ENCODE measurements at places on chromosomes 7 and 10.

- DNase-seq, result no peak
- H3K27me3 ChIP-seq, result peaks cover 42% of the 10 kb centered on the region
- H3K27ac ChIP-seq, result no peak overlapping the region
- peak overlapping the region; percentile 30 for H3K4me3 ChIP-seq
- H3K36me3 ChIP-seq, result no peaks in the 10 kb centered on the region
Observed at GRCh38 chr7:127536741-127537140, 48.7 kb downstream of the GCC1 start.

GRCh38 chr10:102519246-102519825 is 15.6 kb downstream of the SUFU start:
- no peak overlapping the region for H3K27ac ChIP-seq
- peaks cover 20% of the 10 kb centered on the region for H3K36me3 ChIP-seq
- no peak for DNase-seq
- H3K4me3 ChIP-seq, result no peak overlapping the region
- peaks cover 6% of the 10 kb centered on the region for H3K4me1 ChIP-seq

DNA sequence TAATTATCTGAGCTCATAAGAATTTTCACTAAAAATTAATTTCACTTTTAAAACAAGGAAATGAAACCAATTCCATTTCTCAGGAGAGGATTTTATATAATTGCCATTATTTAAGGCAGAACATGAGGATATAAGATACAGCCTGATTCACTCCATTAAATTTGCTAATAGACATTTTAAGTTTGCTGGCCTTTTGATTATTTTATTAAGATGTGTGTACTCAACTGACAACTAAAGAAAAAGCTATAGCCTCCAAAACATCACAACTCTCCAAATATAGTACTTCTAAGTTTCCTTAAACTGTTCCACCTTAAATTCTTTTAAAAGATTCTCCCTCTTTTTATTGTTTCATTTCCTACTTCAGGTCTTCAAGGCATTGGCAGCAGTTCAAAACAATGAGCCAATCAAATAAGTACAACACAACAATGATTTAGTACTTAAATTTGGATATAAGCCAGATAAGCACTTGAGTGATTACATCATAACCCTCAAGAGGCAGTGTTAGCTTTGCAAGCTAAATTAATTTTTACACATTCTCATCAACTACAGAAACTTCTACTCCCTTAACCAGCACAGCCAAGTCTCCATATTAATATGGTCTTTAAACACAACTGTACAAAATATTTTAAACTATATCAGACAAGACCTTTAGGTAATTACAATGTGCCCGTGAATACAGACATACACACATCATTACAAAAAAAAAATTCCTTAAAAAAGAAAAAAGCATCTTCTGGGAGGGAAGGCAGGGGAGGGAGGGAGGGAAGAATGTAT is 121.8 kb downstream of the KMT2C start:
- H3K4me3 ChIP-seq, result peak overlapping the region; percentile 37
- no peaks in the 10 kb centered on the region for H3K27me3 ChIP-seq

- no peaks in the 10 kb centered on the region for H3K4me1 ChIP-seq
- H3K36me3 ChIP-seq, result no peaks in the 10 kb centered on the region
- no peak overlapping the region for H3K4me3 ChIP-seq
- DNase-seq, result no peak
- H3K27ac ChIP-seq, result no peak overlapping the region
- no peaks in the 10 kb centered on the region for H3K27me3 ChIP-seq
Observed at GRCh38 chr7:155799514-155799913, 12.7 kb downstream of the SHH start.

- H3K27me3 ChIP-seq, result peaks cover 15% of the 10 kb centered on the region
- no peak overlapping the region for H3K4me3 ChIP-seq
- H3K36me3 ChIP-seq, result no peaks in the 10 kb centered on the region
- H3K27ac ChIP-seq, result no peak overlapping the region
- H3K4me1 ChIP-seq, result no peaks in the 10 kb centered on the region
Observed at GRCh38 chr10:103564116-103564501, 70.6 kb downstream of the NEURL1 start.

DNA sequence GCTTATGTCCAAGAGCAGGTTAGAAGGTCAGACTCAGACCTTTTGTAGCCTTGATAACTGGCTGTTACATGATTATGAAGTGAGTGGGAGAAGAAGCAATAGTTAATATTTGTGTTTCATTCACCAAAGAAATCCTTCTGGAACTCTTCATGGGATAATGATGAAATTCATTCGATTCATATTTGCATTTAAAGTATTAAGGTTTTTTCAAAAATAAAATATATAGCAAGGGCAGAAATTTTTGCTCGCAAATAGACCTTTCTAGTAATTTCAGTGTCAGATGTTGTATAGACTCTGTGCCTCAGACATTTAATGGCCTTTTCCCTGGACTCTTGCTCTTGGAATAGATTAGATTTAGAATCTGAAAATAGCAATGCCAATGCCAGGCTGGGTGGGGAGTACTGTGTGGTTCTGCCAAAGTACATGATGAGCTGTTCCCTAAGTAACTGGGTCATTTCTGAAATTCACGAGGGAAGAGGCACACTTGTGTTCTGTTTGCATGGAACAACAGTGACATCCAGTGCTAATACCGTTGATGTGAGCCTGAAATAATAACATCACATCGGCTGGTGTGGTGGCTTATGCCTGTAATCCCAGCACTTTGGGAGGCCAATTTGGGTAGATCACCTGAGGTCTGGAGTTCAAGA is 119.2 kb downstream of the MBL2 start:
- no peaks in the 10 kb centered on the region for H3K27me3 ChIP-seq
- H3K4me3 ChIP-seq, result no peak overlapping the region
- H3K4me1 ChIP-seq, result peaks cover 10% of the 10 kb centered on the region
- no peak overlapping the region for H3K27ac ChIP-seq
- no peak for DNase-seq

DNA sequence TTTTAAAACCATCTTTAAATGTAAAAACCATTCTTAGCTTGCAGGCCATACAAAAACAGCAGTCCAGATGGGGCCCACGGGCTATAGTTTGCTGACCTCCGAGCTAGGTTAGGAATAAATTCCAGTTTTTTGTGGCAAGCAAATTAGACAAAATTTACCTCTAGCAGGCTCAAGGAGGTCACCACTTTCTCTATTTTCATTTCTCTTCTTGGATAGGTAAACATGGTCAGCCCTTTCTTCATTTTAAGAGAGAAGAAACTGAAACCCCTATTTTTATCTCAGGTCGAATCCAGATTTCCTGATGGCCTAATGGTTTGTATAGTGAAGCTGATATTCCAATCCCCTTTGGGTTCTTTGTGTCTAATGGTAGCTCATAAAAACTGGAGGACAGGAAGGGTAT is 10.7 kb downstream of the IKZF5 start:
- no peak overlapping the region for H3K4me3 ChIP-seq

- peaks cover 73% of the 10 kb centered on the region for H3K27me3 ChIP-seq
- no peaks in the 10 kb centered on the region for H3K4me1 ChIP-seq
- H3K4me3 ChIP-seq, result no peak overlapping the region
- H3K27ac ChIP-seq, result no peak overlapping the region
Observed at GRCh38 chr7:53607961-53608360, 572.5 kb downstream of the POM121L12 start.

GRCh38 chr10:46235705-46236545 is 50.9 kb upstream of the ANTXRL start:
- H3K4me3 ChIP-seq, result no peak overlapping the region
- no peaks in the 10 kb centered on the region for H3K36me3 ChIP-seq
- DNase-seq, result no peak
- peaks cover 7% of the 10 kb centered on the region for H3K27me3 ChIP-seq
- no peaks in the 10 kb centered on the region for H3K4me1 ChIP-seq
- H3K27ac ChIP-seq, result no peak overlapping the region

- H3K4me3 ChIP-seq, result no peak overlapping the region
- peaks cover 51% of the 10 kb centered on the region for H3K36me3 ChIP-seq
- no peaks in the 10 kb centered on the region for H3K27me3 ChIP-seq
Observed at GRCh38 chr7:44058759-44059218, 6.6 kb downstream of the PGAM2 start.

DNA sequence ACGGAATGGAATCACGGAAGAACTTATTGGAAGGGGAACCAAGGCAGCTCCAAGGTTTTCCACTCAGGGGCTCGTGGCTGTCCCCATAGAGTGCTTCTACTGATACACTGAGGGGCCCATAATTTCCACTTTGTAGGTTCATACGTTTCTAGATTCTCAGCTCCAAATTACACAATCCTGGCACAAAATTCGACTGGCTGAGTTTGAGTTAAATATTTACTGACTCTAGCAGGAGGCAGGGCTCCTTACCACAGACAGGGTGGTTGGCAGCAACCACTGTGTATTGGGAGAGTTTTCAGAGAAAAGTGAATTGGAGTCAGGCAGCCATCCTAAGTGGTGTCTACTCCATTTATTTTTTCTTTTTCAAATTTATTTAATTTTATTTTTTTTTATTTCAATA is 55.4 kb upstream of the SEC61G start:
- H3K27ac ChIP-seq, result no peak overlapping the region
- no peak for DNase-seq
- no peak overlapping the region for H3K4me3 ChIP-seq
- no peaks in the 10 kb centered on the region for H3K27me3 ChIP-seq
- H3K36me3 ChIP-seq, result peaks cover 4% of the 10 kb centered on the region
- peaks cover 37% of the 10 kb centered on the region for H3K4me1 ChIP-seq

DNA sequence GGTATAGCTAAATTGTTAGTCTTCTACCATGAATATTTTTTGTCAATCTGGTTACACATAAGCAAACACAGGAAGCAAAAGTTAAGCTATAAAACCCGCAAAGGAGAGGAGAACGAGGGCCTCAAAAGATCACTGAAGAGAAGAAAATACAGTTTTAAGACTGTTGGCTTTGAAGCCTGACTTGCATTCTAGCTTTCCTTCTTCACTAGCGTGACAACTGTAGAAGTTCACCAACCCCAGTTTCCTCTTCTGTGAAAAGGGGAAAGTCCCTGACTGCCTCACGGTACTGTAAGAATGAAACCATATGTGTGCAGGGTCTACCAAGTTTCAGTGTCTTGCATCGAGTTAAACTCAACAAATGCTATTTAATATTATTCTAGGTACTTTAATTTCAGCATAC is 7.5 kb upstream of the LRRN3 start:
- H3K36me3 ChIP-seq, result peaks cover 6% of the 10 kb centered on the region
- H3K27ac ChIP-seq, result no peak overlapping the region
- H3K27me3 ChIP-seq, result no peaks in the 10 kb centered on the region
- no peak overlapping the region for H3K4me3 ChIP-seq
- no peaks in the 10 kb centered on the region for H3K4me1 ChIP-seq

DNA sequence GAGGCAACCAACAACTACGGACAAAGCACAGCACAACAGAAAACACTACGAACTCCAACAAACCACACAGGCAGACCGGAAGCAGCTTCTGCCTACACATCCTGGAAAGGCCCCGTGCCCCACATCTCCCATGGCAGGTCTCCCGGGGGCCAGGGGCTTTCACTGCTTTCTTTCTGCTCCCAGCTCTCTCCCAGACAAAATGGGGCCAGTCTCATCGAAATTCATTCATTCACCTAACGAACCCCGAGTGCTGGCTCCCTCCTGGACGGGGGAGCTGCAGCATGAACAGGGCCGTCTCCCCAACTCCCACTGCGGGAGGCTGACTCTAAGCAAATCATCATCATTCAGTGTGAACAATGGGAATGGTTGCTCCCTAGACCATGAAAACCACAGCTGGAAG is 47.6 kb upstream of the NANOS1 start:
- no peaks in the 10 kb centered on the region for H3K27me3 ChIP-seq
- no peak overlapping the region for H3K4me3 ChIP-seq
- no peaks in the 10 kb centered on the region for H3K36me3 ChIP-seq

DNA sequence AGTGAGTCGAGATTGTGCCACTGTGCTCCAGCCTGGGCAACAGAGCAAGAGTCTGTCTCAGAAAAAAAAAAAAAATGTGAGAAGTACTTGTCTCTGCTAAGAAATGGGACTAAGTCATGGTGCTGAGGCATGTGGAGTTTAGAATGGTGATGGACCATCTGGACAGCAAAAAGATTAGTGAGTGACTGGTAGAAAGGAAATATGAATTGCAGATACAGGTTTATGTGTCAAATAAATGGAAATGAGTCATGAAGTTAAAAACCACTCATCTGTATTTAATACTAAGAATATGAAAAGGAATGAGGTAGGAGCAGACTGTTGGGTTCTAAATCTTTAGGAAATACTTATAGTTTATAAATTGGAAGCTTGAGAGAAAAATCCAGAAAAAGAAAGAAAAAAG is 625.7 kb upstream of the ANKRD30A start:
- H3K27ac ChIP-seq, result peak overlapping the region; percentile 13
- peaks cover 12% of the 10 kb centered on the region for H3K4me1 ChIP-seq
- no peaks in the 10 kb centered on the region for H3K36me3 ChIP-seq
- H3K27me3 ChIP-seq, result no peaks in the 10 kb centered on the region
- no peak for DNase-seq

DNA sequence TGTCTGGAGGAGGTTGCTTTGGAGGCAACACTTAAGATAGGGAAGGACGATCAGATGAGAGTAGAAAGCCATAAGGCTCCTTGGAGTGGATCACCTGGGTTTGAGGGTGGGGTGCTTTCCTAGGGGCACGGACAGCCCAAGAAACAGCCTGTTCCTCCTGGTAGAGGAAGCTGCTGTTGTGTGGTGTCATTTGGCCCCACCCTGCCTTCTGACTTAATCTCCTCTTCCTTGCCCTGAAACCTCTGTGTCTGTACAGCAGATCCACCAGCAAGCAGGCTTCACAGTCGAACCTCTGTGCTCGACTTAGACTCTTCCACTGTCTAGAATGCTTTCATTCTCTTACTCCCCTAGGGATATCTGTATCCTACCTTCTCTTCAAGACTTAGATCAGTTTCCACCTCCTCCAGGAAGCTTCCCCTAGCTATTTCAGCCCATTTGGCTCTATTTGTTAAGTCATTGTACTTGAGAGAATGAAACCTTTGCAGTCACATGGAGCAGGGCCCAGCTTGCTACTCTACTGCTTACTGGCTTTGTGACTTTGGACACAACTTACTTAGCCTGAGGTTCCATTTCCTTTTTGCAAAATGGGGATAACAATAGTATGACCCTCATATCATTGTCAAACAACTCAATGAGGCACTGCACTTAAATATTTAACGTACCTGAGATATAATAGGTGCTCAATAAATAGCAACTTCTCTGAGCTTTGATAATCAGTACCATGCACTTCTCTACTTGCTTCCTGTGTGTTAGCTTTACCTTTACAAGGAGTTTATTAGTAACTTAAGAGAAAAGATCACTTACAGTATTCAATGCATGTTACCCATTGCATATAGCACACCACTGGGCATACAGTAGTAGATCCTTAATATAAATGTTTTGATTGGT is 5.0 kb downstream of the MXI1 start:
- peak overlapping the region; percentile 84 for H3K4me3 ChIP-seq
- peaks cover 21% of the 10 kb centered on the region for H3K4me1 ChIP-seq
- no peaks in the 10 kb centered on the region for H3K27me3 ChIP-seq

DNA sequence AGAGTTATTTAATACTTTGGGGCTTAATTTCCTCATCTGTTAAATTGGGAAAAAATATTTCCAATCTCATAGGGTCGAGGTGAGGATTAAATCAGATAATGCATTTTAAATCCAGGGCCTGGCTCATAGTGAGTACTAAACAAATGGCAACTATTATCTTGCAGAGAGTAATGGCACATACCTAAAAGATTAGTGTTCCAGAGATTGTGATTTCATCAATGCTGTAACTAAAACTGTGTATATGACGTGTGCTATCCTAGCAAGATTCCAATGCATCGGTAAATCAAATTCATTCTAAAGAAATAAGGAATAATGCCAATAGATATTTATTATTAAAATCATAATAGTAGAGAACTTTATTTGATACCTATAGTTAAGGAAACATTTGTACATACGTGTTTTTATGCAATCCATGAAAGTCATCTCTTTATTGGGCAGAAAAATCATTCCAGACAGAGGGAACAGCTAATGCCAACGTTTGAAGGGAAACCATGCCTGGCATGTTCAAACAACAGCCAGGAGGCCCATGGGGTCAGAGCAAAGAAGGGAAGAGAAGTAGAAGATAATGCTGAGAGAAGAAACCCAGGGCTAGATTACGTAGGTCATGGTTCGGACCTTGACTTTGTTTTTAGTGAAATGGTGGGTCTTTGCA is 174.8 kb upstream of the AGR3 start:
- no peaks in the 10 kb centered on the region for H3K27me3 ChIP-seq
- H3K4me1 ChIP-seq, result peaks cover 7% of the 10 kb centered on the region
- DNase-seq, result no peak
- H3K27ac ChIP-seq, result no peak overlapping the region

Measured in MCF 10A (cell line).